Daoy (cell line): ENCODE measurements at places on chromosomes 4 and X. TPM values are rescaled to one million over a fixed set of nuclear protein-coding genes. Genes with fewer than 3 reads are reported as not detected.

KLHL2 gene
- total RNA-seq, result 5.6 and 11.8 TPM in 2 replicates

UBA1 gene
- 122 and 130 TPM in 2 replicates for total RNA-seq

NAA10 gene
- 85.9 and 128 TPM in 2 replicates for total RNA-seq

PPEF2 gene
- not detected in 2 replicates for total RNA-seq

CLNK gene
- total RNA-seq, result not detected in 2 replicates

CXCL1 gene
- 16.7 and 21.4 TPM in 2 replicates for total RNA-seq

FAM184B gene
- 0.03 and 0.29 TPM in 2 replicates for total RNA-seq

ESX1 gene
- total RNA-seq, result 8.4 and 10.8 TPM in 2 replicates

ANXA10 gene
- 0.48 and 4.3 TPM in 2 replicates for total RNA-seq

PFKFB1 gene
- total RNA-seq, result not detected in 2 replicates

XK gene
- 1.7 and 2.0 TPM in 2 replicates for total RNA-seq

LRCH2 gene
- 1.3 and 2.8 TPM in 2 replicates for total RNA-seq
